ENCODE measurements at places on chromosomes 3 and 15.
A peak's percentile ranks its signal among the peaks of the same experiment; 100 is the strongest.

DNA sequence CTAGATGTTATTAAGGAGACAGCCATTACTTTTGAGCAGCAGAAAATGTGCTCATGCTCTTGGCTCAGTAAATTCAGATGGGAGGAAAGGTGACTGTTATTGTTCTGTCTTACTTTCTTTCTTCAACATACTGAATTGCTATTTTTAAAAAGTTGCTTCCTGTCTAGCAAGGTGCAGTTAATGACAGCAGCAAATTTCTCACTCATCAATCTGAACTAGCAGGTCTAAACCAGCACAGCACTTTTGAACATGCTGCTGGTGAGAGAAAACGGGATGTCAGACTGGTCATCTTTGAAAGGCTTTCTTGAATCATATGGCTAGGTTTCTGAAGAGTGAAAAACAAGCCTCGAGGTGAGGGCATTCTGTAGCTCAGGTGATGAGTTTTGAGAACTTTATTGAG is 384.7 kb downstream of the MFSD1 start:
- DNase-seq: no peak

GRCh38 chr3:90034038-90034437 is 926.6 kb downstream of the EPHA3 start:
- no peak for DNase-seq

DNA sequence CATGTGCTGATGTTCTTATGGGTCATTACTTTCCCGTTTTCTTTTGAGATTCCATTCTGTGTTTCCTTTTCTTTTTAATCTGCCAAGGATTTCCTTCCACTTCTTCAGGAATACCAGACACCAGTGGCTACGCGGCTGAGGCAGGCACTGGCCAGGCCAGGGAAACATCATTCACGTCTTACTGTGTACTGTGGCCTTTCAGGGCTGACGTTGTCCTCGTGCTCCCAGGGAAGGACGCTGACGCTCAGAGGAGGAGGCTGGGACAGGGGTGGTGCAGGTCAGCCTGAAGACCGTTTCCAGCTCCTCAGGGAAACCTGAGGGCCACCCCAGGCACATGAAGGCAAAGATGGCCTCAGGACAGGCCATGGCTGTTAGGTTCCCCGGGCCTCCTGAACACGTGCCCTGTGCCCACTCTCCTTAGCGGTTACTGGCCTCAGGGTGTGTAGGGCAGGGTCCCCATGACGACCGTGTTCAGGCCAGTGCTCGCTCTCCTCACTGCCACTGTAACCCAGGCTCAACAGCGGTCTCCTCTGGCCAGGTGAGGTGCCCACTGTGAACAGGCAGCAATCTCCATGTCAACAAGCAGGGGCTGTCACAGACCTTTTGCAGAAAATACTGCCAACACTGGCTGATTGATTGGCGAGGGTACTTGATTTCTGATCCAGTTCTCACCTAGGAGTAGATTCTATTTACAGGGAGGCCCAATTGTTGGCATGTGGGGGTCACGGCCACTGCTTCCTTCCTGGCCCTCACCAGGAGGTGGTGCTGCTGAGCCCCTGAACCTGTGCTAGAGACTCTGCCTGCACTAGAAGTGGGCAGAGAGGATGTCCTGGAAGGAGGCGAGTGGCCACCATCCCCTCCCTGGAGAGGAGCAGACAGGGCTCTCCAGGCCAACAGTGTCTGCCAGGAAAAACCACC is 169.5 kb downstream of the ATP10A start:
- DNase-seq: peak; percentile 40

- DNase-seq: no peak
Measured at GRCh38 chr15:64515196-64515595, 54.8 kb downstream of the ZNF609 start.

- no peak for DNase-seq
Measured at GRCh38 chr3:139655909-139656595, 21.7 kb downstream of the NMNAT3 start.

DNA sequence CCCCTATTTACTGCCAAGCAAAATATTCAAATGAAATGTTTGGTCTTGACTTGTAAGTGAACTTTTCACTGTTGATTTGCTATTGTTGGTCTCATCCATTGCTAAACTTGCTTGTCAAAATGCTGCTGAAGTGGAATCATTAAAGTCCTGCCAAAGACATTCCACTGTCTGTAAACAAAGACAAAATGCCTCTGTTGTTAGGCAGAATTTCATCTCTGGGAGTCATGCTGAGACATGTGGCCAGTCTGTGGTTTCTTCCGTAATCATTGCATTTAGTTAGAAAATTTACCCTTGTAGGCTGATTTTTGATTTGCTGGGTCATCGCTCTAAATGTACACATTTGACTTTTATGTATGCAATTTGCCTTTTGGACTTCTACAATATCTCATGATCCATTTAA is 577.7 kb downstream of the MECOM start:
- no peak for DNase-seq

GRCh38 chr3:138901567-138901966 is 45.4 kb downstream of the FOXL2 start:
- no peak for DNase-seq

GRCh38 chr3:107001635-107002034 is 375.6 kb upstream of the CCDC54 start:
- no peak for DNase-seq

All from activated CD4-positive, alpha-beta T cell treated with anti-CD3 and anti-CD28 coated beads, Interleukin-10, Interleukin-2, amounts not matched to agents 100 ng/mL and 50 ng/mL, durations not matched to agents 16 hours and 8 hours (primary cell).